AG08396 (cell line): ENCODE measurements at places on chromosomes 2 and 18.

DNA sequence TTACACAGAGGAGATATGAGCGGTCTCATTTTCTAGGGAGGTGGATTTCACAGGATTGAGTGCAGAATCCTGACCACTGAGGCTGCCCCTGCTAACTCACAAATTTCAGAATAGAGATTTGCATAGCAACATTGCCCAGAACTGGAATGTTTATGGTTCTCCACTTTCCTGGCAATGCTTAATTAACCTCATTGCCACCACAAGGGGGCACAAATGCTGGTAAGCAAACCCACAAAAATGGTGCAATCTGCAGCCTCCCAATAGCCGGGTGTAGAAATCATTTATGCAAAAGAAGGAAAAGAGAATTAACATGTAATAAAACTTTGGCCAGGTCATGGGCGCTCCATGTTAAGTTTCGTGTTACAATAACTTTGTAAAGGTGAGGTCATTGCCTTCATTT, 112.4 kb downstream of the CYRIA start:
- peak; percentile 12 for DNase-seq

DNA sequence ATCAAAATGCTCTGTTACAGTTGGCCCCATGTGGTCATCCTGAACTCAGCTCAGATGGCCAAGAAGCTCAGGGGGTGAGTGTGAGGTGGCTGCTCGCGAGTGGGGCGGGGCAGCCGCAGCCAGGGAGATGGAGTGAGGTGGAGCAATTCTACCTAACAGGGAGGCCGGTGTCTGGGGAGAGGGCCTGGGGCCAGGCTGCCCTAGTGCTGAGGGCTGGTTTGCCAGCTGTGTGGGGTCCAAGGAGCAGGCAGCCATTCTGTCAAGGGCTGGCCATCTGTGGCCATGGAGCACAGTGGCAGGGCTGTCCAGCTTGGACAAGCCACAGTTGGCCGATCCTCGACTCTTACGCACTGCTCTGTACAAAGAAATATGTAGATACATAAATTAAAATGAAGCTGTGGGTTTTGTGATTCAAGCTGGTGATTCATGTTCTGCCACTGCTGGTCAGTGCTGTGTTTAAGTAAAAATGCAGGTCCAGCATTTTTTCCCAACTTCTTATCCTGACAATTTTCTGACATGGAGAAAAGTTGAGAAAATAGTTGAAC, 82.1 kb downstream of the HS6ST1 start:
- DNase-seq = peak; percentile 74

DNA sequence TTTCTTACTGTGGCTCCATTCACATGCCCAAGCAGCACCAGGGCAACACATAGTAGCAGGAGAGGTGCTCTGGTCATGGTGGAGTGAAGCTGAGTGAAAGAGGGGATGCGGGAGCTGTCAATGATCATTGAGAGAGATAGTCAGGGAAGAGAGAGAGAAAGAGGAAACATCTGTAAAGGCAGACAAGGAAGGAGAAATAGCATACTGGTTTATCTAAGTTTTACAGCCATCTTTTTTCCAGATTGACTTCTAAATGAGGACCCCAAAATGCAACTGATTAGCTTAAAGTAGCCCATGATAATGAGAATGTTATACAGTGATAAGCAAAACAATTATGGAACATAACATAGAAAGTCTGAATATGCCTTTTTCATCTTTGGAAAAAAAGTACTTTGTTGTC, at the start of gene C2orf66:
Gene C2orf66 (minus strand): TSS at position 96 of the 400 bp plus-strand sequence. CDS start 19 bp downstream, at position 77.
- DNase-seq = no peak

DNA sequence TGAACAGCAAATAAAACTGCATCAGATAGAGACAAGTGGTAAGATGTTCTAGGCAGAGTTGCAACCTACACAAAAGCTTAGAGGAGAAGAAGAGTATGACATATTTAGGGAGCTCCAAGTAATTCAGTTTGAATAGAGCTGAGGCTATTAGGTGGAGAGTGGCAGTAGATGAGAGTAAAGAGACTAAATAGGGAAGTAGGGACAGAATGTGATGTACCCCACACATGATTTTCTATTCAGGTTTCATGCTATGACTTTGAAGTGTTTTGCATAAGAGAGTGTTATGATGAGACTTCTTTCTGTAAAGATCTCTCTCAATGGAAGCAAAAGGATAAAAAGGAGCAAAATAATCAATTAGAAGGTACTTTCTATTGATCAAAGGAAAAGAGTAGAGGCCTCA, 206.8 kb upstream of the ERBB4 start:
- no peak for DNase-seq

DNA sequence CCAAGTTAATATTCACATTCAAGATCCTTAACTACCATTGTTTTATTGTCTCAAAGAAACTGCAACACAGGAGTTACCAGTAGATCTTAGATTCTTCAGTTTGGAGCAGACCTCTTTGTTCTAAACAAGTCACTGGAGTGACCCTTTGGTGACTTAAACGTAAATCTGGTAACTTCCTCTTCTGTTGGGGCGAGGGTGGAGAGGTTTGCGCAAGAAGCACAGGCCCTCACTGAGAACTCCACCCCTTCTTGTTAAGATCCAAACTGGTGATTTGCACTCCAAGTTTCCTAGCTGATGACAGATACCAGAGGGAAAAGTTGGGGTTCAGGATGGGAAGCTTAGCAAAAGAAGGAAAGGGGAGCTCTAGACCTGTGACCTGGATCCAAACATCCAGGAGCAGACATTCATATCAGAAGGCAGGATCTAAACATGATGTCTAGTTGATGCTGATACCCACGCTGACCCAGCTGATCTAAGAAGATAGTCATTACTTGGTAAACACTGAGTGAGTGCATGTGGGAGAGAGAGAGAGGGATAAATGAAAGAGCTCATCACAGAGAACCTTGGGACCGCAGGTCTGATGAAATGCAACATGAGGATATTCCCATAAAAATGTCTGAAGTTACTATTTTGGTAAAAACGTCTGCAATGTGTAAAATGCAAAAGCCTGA, 256.0 kb downstream of the CDH20 start:
- DNase-seq = no peak

DNA sequence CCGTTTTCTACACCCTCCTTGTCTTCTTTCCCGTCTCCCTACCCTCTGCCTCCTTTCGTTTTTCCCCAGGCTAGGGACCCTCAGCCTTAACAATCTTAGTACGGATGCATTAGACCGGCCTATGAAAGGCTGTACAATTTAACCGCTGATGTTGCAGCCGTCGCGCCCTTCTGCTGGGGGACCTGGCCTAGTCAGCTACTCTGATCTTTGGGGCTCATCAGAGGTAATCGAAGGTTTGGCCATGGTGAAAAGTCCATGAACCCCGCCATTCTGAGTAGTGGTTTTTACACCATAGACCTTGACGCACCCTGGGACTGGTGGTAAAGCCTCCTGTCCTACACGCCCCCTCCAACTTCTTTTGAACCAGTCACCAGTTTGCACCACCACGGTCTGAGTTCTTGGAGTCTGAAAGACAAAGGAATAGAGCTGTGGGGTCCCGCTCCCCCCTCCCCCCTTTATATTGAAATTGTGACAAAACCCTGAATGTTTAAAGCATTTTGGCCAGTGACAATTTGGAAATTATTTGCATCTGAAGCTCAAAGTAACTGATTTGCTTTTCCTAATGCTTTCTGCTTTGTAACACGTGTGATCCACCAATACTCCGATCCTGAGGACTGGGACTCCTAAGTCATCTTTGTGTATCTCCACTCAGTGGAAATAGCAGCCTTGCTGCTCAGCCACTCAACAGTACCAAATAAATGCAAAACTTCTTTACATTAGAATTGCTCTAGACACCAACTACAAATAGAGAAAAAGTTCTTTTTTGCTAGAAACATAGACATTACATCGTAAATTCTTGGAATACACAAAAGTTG, 642 bp upstream of the SRSF7 start:
- DNase-seq = no peak
